ENCODE measurements at places on chromosomes 1 and 21. TPM values are rescaled to one million over a fixed set of nuclear protein-coding genes. Genes with fewer than 3 reads are reported as not detected.

The FOXE3 gene
- not detected for total RNA-seq

The KPRP gene
- total RNA-seq = not detected

The GBP3 gene
- 23.7 TPM for total RNA-seq

The CD53 gene
- not detected for total RNA-seq

The SPATA46 gene
- not detected for total RNA-seq

The PLEKHN1 gene
- not detected for total RNA-seq

The ARHGEF16 gene
- 1.2 TPM for total RNA-seq

The TDRD5 gene
- under 0.01 TPM for total RNA-seq

The APCS gene
- total RNA-seq = not detected

The NBPF19 gene
- total RNA-seq = 6.3 TPM

The SLFNL1 gene
- 1.4 TPM for total RNA-seq

The KDF1 gene
- not detected for total RNA-seq

The PRAMEF25 gene
- total RNA-seq = not detected

The RNF2 gene
- 17.8 TPM for total RNA-seq

The CLEC20A gene
- total RNA-seq = not detected

The CD84 gene
- total RNA-seq = not detected

The CADM3 gene
- total RNA-seq = 2.2 TPM

The SLC30A1 gene
- 9.2 TPM for total RNA-seq

The CYP4B1 gene
- total RNA-seq = not detected

The LCE1E gene
- not detected for total RNA-seq

Data from epithelial cell of alveolus of lung (primary cell).